ENCODE measurements at places on chromosomes 2 and 18.
A peak's percentile ranks its signal among the peaks of the same experiment; 100 is the strongest.

- no peak for DNase-seq
These were observed 395.1 kb upstream of the CDH19 start for GRCh38 chr18:66999003-66999402.

DNA sequence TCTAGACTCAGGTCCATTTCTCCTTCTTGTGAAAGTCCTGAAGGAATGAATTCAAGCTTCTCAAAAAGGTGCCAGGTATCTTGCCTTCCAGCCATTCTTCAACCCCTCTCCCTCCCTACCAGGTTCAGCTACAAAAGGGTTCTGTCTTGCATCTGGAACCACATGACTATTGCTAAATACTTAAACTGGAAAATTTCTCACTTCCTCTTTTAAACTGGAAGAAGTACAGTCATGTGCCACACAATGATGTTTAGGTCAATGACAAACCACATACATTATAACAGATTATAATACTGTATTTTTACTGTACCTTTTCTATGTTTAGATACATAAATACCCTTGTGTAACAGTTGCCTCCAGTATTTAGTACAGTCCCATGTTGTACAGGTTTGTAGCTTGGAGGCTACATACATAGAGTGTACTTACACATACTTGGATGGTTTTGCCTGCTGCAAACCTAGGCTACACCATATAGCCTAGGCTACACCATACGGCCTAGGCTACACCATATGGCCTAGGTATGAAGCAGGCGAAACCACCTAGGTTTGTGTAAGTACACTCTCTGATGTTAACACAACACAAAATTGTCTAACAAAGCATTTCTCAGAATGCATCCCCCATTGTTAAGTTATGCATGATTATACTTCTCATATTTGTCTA is 142.0 kb upstream of the DNMT3A start:
- DNase-seq: no peak

DNA sequence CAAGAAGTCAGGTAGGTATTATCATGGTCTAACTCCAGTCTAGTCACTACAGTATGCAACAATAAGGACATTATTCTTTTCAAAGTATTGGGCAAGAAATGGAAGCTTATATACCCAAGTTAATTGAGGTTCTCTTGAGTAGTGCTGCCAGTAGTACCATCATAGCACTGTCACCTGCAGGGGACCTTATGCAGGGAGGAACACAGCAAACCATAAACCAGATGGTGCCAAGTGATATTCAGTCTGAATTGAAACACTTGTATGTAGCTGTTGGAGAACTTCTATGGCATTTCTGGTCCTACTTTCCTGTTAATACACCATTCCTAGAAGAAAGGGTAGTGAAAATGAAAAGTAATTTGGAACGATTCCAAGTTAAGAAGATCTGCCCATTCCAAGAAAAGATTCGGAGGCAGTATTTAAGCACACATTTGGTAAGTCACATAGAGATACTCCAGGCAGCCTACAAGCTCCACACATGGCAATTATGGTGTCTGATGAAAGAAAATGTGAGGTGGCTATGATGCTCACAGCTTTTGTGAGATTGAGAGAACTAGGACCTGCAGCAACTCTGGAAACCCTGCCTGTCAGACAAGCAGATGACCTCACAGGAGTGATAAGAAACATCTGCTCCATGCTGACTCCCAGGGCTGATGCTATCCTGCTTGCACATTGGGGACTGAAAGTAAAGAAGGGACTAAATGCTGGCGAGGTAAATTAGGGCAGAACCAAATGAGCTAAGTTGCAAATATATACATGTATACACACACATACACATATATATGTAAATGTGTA is 174.7 kb downstream of the MC4R start:
- DNase-seq: no peak

- DNase-seq: no peak
These were observed 74.3 kb upstream of the SALL3 start for GRCh38 chr18:78905334-78905733.

- DNase-seq: no peak
These were observed 114.0 kb downstream of the ACAA2 start for GRCh38 chr18:49699303-49699702.

- no peak for DNase-seq
These were observed 30.1 kb upstream of the FMNL2 start for GRCh38 chr2:152304836-152305235.

DNA sequence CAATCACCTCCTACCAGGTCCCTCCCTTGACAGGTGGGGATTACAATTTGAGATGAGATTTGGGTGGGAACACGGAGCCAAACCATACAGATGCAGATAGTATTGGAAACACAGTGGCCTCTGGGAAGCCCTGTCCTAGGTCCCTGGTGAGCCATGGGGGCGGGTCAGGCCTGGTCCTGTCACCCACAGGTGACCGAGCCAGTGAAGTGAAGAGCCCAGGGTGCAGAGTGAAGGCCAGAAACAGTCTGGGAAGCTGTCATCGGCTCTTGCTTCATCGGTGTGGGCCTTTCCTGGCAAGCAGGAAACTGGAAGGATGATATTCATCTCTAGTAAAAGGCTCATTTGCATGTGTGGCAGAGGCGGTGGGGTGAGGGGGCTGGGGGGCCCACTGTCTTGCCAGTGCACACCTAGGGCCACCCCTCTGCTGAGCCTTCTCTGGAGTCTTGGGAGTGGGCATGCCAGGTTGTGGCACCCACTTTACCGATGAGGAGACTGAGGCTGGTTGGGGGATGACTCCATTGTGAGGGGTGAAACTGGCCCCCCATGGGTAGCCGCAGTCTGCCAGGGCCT is 290.6 kb downstream of the NDUFA10 start:
- DNase-seq: no peak

GRCh38 chr2:152573168-152573567 is 144.1 kb downstream of the PRPF40A start:
- DNase-seq: no peak

DNA sequence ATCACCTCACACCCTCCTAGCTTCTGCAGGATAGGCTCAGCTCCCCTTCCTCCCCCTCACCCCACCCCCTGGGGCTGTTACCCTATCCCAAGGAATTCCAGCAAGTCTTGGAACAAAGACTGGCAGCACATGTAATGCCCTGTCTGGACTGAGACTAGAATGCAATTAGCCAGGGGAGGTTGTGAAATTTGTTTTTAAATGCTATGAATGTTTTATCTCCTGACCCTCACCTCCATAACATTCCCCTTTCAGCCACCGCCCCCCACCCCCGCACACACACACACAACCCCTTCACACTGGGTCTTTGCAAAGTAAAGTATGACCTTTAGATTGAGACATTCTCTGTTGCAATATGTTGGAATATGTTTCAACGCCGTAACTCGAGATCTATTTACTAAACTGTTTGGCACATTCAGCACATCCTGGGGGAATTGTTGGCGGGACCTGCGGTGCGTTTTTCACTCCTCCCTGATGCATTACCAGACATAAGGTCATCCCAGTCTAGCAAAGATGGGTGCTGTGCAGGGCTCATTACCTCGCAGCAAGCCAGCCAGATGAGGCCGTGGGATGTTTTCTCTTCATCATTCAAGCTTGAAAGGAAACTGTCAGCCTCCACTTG is 290.7 kb upstream of the SLC14A2 start:
- no peak for DNase-seq

GRCh38 chr2:38215522-38215921 is 139.6 kb upstream of the CYP1B1 start:
- DNase-seq: no peak

DNA sequence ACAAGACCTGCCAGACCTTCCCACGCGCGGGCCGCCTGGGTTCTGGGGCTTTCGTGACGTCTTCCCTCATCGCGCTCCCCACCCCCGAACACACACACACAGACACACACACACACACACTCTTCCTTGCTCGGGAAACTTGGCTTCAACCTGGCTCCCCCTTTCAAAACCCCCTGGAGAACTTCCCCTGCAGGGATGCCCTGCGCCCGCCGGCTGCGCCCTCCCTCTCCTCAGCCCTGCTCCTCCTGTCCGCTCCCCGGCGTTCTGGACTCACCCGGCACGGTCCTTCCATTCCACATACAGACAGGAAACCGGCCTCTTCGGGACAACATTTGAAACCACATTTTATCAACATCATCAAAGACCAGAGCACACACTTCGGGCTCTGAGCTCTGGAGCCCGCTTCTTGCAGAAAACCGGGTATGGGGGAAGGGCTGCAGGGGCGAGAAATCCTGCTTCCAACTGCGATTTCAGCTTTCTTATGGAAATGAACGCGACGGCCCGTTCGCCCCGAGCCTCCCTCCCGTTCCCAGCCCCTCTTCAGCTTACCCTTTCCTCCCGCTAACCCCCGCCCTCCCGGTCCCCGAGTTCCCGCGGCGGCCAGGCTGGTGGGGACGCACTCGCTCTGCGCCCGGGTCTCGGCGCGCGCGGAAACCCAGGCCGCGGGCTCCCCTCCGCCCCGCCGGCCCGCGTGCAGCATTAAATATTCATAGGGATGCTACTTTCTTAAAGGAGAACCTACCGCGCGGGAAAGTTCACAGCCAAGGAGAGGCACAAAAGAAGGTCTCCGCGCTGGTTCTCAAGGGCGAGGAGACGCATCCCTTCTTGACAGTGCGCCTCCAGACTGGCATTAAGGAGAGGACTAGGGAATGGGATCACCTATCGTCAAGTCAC is 18.3 kb downstream of the POU3F3 start:
- no peak for DNase-seq

DNA sequence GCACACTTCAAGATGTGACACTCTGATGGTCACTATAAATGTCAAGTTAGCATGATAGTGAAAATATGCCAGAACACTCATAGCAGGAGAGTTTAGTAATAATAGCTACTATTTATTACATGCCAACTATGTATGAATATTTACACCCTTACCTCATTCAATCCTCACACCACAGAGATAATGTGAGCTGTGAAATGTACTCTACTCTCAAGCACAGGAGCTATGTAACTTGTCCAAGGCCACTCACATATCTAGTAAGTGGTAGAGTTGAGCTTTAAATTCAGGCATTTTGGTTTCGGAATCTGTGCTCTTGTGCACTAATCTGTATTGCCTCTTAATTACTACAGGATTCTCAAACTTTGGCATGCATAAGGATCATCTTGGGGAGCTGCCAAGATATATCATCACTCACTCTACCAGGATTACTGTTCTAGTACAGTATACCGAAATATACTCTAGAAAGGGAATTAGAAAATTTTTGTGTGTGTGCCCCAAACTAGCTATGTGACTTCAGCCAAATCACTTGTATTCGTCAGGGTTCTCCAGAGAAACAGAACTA is 154.3 kb downstream of the PLCL1 start:
- no peak for DNase-seq

GRCh38 chr18:39232490-39232889 is 1666.9 kb upstream of the CELF4 start:
- no peak for DNase-seq

- no peak for DNase-seq
These were observed 466.0 kb downstream of the PTH2R start for GRCh38 chr2:208872591-208872990.

GRCh38 chr2:236946871-236947270 is 138.8 kb upstream of the COPS8 start:
- no peak for DNase-seq

GRCh38 chr2:114122930-114123329 is 233.0 kb downstream of the ACTR3 start:
- DNase-seq: no peak

GRCh38 chr18:24727685-24728084 is 267.2 kb downstream of the HRH4 start:
- peak; percentile 71 for DNase-seq

DNA sequence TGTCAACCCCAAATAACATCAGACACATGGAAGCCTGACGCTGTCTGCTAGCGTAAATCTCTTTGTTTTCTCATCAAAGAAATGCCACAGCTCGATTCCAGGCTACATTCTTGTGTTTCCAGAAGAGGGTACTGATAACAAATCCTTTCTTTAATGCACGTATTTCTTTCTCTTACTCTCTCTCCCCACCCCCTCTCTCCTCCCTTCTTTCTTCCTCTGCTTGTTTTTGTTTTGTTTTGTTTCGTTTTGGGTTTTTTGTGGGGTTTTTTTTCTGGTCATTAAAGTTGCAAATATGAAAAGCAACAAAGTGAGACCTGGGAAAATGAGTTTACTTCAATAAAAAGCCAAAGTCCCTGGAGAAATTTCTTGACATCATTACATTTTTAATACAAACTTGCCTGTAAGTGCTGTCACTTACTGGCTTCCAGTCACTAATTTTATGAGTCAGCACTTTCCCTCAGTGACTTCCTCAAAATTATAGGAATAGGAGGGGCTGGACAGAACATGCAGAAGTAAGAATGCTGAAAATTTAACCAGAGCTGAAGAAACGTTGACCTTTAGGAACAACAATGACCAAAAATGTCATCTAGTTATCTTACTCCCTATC is 106.7 kb upstream of the NABP1 start:
- no peak for DNase-seq

DNA sequence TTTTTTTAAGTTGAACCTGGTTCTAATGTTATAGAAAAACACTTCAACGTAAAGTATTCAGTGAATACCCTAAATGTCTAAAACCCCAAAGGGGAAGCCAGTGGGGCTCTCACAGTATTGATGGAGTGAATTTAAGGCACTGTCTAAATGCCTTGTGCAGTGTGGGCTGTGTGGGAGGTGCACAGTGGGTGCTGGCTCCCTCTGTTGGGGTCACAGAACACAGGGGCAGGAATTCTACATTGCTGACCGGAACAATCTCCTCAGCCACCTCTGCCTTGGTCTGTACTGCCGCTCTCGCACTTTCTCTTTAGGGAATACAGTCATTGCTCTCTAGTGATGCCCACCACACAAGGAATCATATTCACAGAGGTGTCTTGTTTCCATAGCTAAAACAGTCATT is 45.4 kb downstream of the SPRED2 start:
- DNase-seq: no peak

DNA sequence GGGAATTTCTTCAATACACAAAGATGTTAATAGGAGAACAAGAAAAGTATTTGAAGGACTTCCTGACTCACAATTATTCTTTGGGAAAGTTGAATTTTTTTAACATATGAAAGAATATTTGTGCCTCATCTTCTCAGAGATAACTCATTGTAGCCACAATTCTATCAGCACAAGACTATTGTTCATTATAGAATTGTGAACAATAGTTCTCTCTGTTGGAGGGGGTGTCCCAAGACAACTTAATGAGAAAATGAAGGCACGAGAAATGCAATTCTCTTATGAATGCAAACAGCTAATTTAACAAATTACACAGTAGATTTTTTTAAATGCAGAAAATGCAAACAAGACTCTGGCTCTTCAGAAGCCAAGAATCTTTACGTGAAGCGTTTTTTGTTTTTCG is 157.0 kb downstream of the BARD1 start:
- DNase-seq: no peak

All from cerebellar cortex (tissue), 1 donor.